Stimulated activated CD8-positive, alpha-beta memory T cell treated with anti-CD3 and anti-CD28 coated beads, Interleukin-4, amount 100 ng/mL, for 1 hour (primary cell): ENCODE measurements at places on chromosomes 4 and X.

DNA sequence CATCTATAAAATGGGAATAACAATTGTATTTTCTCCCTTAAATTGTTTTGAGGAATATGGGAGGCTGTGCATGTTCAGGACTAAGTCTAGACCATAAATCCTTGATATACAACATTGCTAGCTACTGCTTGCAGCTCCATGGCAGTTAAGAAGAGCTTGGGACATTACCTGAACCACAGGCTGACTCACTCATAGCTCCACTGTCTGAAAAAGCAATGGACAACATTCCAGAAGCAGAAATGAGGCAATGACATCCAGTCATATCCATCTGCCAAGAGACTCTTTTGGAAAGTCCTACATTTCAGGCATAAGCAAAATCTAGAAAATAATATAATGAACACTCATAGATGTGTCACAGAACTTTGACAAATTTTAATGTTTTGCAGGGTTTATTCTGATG is 167.3 kb upstream of the LEF1 start:
- DNase-seq: no peak

DNA sequence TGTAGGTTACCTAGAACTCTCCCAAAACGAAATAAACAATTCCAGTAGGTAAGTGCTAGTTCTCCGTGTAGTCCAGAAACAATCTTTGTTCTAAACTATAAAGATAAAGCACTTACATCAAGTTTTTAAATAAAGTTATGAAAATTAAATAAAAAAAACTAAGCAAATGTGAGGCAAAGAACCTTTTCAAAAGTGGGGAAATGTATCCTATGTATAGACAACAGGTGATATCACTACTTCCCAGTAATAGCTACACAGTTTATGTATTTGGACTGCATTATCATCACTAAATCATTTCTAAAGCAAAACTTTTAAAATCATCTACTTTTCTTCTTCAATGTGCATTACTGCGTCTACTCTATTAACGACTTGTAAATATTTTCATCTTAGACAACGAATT is 2.0 kb downstream of the YTHDC1 start:
- no peak for DNase-seq

- no peak for DNase-seq
These were observed 2.3 kb upstream of the NR3C2 start for GRCh38 chr4:148444296-148445070.

DNA sequence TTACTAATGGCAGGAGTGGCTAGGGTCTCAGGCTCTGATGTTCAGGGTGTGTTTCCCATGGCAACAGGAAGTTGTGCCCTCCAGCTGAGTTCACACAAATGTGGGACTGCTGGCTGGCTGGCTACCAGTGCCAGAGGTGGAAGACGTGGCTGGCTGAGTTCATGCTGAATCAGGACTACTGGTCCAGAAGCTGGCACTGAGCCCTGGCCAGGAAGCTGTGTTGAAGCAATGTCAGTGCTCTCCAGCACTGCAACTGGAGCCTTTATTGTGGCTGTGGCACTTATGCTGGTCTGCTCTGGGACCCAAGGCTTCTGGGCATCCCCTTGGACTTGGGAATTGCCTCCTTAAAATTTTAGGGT is 42.0 kb upstream of the ZXDA start:
- no peak for DNase-seq

DNA sequence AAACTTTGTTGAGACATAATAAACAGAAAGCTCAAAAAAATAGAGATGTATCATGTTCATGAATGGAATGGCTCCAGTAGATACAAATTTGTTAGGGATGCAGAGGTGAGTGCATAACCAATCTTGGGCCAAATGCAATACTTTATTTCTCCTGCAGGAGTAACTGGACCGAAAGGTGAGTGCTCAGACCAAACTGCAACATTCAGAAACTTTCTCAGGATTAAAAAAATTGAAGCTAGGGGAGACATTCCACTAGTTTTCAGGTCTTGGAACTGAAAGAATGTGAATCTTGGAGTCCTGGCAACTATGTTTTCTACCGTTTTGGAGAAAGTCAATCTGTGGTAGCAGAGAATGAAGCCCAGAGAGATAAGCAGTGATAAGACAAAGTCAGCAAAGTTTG is 21.2 kb upstream of the LCORL start:
- DNase-seq: no peak
